Activated CD8-positive, alpha-beta memory T cell treated with anti-CD3 and anti-CD28 coated beads for 1 hour (primary cell): ENCODE measurements at places on chromosomes 6 and 20.

- DNase-seq = no peak
Measured at GRCh38 chr6:141513830-141514229, 618.9 kb upstream of the GJE1 start.

GRCh38 chr6:41037107-41037900, 1.7 kb downstream of the UNC5CL start:
- DNase-seq = no peak

DNA sequence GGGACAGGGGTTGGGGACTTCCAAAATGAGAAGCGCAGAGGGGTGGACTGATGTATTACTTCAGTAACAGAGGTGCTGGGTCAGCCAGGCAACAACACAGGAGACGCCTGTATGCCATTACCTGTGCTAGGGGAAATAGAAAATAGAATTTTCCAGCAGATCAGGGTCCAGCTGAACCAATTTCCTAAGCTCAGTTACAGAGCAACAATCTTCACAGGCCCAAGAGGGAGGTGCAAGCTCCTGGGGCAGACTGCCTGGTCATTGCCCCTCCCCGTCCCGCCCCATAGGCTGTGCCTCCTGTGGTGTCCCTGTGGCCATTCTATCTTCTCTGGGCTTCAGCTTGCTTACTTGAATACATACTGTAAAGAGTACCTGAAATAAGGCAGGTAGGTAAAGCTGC, 3.7 kb downstream of the KCNK5 start:
- no peak for DNase-seq

DNA sequence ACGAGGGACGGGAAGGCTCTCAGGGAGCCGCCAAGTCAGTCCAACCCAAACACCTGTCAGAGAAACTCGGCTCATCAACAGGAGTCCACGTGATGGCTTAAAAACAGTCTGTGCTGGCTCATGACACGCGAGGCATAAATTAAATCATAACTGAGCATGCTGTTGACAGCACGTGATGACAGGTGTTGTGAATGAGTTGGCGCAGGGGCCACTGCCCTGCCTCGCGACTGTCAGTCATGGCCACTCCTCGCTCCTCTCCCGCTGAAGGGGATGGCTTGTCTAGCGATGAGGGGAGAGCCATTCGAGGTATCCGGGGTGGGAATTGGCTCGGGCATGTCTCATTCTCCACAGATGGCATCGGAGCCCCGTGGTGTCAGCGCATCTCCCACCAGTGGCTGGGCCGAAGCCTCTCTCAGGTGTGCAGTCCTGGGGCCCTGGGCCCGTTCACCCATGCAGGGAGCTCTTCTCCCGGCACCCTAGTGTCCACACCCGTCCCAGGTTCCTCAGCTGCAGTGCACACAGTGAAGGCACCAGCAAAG, 313.3 kb downstream of the BMP7 start:
- DNase-seq = no peak

GRCh38 chr6:30679765-30680535, 6.5 kb downstream of the PPP1R18 start:
- DNase-seq = no peak

- DNase-seq = no peak
Measured at GRCh38 chr6:114467931-114468330, 125.1 kb upstream of the HS3ST5 start.

DNA sequence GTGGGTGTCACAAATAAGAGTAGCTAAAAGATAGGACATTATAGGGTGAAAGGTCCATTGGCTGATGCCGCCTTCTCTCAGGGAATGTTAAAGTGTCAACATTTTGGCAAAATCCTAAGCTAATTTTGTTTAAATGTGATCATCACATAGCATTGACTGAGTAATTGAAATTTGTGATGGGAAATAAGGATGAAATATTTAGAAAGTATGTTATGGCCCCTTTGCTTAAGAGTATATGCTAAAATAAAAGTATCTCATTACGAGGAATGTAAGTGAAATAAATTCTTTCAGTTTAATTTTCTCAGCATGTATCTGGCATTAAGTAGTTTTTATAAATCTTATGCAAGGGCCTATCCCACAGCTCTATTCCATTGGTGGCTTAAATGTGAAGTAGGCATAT, 229.2 kb downstream of the PRL start:
- no peak for DNase-seq

DNA sequence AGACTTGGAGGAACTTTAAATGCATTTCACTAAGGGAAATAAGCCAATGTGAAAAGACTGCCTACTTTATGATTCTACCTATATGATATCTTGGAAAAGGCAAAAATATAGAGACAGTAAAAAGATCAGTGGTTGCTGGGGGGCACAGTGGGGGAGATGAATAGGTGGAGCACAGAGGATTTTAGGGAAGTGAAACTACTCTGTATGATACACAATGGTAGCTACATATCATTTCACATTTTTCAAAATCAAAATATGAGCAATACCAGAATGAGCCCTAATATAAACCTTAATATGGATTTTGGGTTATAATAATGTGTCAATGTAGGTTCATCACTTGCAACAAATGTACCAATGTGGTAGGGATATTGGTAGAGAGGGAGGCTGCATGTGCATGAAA, 161.4 kb upstream of the HTR1E start:
- DNase-seq = no peak

GRCh38 chr6:42047790-42048405, 2.4 kb upstream of the TAF8 start:
- DNase-seq = no peak

GRCh38 chr6:163457637-163458561, 43.4 kb downstream of the QKI start:
- DNase-seq = no peak

GRCh38 chr6:10478187-10479040, 42.7 kb upstream of the GCNT2 start:
- DNase-seq = no peak

DNA sequence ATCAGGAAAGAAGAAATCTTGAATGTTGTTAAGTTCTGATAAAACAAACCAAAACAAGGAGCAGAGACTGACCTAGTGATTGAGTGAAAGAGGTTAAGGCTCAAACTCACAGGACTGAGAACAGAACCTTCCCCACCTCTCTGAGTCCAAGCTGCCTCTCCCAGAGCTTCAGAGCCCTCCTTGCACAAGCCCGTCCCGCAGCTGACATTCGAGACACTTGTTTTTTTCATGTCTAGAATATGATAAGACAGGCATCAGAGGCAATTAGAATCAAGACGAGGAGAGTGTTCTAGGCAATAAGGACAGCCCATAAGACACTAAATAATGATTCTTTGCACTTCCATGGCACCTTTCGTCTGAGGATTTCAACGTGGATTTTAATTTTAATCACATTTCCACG, 140.6 kb downstream of the PXDC1 start:
- no peak for DNase-seq

DNA sequence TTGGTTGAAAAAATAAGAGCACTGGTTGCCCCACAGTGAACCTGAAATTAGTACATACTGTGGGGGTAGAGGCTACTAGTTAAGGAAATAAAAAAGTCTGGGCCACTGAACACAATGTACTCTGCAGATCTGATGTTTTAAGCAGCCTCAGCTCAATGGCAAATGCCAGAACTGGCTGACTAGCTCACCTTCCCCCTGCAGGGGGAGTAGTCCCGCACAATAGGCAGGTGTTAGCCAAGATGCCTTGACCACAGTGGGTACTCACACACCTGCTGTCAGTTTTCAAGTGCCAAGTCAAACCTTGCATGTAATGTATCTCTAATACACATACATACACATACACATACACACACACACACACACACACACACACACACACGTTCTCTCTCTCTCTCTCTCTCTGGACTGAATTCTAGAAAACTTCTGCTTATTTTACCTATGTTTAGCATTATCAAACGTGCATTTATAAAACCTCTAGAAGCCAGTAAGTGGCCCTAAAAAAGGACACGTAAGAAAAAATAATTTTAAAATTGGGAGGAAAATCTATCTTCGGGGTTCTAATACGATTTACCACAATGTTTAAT, 36.1 kb downstream of the GMDS start:
- no peak for DNase-seq

- no peak for DNase-seq
Measured at GRCh38 chr6:43127180-43127579, 43.9 kb upstream of the SRF start.

DNA sequence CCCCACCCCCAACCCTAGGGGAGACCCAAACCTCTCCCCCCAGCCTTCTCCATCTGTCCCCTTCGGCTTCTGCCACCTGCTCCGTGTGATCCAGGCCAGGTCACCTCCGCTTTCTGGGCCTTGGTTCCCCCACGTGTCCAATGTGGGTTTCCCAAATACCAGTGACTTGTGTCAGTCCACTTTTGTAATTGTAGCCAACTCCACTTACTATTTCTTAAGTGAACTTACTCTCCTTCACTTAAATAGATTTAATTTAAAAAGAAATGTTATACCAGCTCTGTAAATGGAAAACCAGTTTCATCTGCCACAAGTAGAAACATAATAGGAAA, 10.0 kb upstream of the FAM110A start:
- DNase-seq = no peak

DNA sequence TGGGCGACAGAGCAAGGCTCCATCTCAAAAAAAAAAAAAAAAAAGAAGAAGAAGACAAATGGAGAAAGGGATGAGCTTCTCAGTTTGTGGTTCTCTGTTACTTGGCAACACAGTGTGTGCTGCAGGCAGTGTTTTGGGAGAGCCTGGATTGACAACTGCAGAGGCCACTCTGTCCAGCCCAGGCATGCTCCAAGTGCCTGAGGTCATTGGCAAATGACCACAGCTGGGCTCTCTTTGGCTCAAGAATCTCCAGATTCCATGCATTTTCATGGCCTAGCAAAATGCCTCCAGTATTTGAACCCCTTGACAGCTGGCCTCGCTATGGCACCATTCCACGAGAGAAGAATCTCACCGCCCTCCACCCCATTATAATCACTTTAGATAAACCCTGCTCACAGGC, 126.2 kb downstream of the ANKRD60 start:
- DNase-seq = no peak

GRCh38 chr20:61293951-61294350, 41.9 kb downstream of the CDH4 start:
- no peak for DNase-seq

DNA sequence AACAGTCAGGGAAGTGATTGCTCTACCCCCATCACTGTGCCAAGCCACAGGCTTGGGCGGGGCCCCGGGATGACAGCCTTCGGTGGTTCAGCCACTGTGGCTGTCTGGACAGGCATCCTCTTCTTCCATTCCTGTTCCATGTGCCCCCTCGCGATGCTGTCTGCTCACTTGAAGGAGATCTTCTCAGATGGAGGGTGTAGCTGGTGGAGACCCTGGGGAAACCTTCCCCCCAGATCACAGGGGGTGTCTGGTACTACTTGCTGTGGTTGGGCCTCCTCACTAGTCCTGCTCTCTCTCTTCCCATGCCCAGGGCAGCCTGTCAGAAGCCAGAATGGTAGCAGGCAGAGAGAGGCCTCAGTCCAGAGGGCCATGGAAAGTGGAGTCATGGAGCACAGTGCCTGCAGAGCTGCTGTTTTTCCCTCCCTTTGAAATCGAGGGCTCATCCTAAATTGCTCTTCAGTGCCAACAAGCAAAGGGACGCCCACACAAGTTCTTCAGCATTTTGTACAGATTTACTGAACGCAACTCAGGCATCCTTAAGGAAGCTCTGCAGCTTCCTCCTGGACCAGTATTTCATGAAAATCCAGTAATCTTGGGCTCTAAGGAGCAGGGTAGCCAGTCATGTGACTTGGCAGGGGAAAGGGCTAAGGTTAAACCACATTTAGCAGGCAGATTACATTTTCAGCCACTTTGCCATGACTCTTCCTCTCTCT, 326.6 kb downstream of the ZFAND3 start:
- no peak for DNase-seq

GRCh38 chr6:34065466-34066217, 80.2 kb downstream of the GRM4 start:
- DNase-seq = no peak

DNA sequence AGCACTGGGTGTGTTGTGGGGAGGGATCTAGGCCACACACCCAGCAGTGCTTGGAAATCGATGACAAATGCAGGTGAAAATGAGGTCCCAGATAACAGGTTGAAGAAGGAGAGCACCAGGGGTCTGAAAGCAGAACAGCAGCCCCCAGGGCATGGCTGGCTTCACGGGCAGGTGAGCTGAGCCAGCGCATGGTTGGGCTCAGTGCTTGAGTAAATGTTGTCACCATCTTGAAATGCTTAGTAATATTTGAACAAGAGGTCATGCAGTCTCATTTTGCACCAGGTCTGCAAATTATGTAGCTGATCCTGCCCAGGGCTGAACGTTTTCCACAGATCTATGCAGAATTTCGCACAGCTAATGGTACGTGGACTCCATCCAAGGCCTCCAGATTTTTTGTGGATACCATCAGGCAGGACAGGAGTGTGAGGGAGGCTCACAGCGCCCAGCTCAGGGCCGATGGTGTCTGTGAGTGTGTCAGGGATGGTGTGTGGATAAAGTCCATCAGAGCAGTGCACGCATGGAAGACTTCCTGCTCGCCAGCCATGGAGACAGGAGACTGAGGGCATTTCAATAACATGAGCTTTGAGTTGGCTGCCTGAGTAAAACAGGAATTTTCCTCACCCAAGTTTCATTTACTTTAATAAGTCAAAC, 53.1 kb upstream of the SNX9 start:
- no peak for DNase-seq

- DNase-seq = no peak
Measured at GRCh38 chr20:41526327-41526726, 91.8 kb downstream of the CHD6 start.

DNA sequence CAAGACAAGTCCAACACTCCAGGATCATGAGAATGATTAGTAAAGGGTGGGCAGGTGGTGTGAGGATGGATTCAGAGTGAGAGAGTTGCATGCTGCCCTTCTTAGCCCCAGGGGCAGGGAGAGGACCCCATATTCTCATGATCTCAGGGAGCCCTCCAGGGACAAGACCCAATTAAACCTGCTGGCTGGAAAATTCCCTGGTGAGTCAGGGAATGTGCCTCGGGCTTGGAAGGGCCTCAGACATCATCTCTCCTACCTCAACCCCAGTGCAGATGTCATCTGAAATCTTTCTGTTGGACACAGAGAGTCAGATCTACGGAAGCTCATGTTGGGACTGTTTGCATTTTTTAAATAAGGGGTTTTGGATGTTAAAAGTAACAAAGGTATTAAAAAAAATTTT, 9.2 kb upstream of the SIRPD start:
- no peak for DNase-seq

DNA sequence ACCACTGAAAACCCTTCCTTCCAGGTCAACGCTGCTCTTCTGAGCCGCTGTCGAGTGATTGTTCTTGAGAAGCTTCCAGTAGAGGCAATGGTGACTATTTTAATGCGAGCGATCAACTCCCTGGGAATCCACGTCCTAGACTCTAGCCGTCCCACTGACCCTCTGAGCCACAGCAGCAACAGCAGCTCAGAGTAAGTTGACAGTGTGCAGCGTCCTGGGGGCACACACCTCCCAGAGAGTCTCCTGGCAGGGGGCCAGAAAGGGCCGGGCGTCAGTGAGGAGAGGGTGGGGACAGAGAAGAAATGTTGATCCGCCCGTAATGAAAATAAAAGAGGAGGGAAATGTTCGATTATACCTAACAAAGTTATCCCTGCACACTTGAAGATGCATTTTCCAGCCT, 5.0 kb downstream of the WRNIP1 start:
- DNase-seq = no peak
